ENCODE measurements at places on chromosomes 6 and 20. TPM values are rescaled to one million over a fixed set of nuclear protein-coding genes. Genes with fewer than 3 reads are reported as not detected.

Gene BPIFB6
- total RNA-seq, result not detected

Gene BTN1A1
- total RNA-seq, result not detected

Gene ALDH5A1
- total RNA-seq, result 0.28 TPM

Gene SLC24A3
- total RNA-seq, result 1.6 TPM

Gene FAM83B
- under 0.01 TPM for total RNA-seq

Gene PNISR
- total RNA-seq, result 54.6 TPM

Gene ULBP1
- under 0.01 TPM for total RNA-seq

Gene GNAS-AS1
- total RNA-seq, result 1.2 TPM

Gene SLC22A1
- total RNA-seq, result 0.92 TPM

Gene ZC2HC1B
- total RNA-seq, result not detected

Gene PEX6
- total RNA-seq, result 53.9 TPM

Data from smooth muscle cell of bladder (primary cell).